ENCODE measurements at places on chromosomes 4 and X.
A peak's percentile ranks its signal among the peaks of the same experiment; 100 is the strongest.

DNA sequence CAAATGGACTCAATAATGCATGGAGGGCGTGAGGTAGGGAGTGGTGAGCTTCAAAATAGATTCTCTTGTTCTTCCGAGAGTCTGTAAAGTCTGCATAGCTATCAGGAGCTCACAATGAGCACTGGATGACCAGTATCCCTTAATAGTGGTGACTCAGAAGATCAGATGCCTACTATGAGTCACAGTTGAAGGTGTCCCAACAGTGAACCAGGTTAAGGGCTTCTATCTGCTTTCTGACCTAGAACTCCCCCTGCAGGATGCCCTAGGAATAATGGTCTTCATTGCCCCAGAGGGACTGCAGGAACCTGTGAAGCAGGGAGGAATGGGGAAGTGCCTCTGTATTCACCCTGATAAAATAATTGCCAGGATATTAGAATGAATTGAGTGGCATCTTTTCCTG lies 22.1 kb downstream of the DGKK start:
- DNase-seq = no peak

DNA sequence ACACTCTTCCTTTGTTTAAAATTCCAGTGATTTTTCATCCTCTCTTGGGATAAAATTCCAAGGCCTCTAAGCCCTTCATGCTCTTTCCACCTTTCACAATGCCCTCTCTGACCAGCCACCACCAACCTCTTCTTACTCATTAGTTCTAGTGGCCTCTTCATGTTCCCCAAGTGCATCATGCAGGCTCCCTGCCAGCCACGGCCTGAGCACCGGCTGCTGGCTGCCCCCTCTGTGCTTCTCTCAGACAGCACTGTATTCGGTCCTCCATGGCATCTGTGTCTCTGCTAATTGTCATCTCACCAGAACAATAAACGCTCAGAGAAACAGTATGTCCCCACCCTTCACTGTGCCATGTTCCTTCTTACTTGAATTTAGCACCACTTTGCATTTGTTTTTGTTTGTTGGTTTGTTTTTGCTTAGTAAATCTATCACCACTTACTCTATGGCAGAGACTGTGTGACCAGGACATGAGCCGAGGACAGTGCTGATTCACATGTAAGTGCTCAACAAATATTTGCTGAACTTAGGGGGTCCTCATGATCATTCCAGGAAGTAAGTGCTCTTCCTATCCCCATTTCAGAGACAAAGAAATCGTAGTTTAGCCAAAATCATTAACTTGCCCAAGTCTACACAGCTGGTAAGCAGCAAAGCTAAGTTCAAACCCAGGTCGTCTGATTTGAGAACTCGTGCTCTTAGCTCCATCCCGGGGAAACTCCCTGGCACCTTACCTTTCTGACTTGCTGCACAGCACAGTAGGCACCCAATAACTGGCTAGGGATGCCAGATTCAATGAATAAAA lies 77.1 kb upstream of the UCP1 start:
- DNase-seq = no peak

GRCh38 chr4:141913928-141914327 lies 277.5 kb downstream of the IL15 start:
- no peak for DNase-seq

DNA sequence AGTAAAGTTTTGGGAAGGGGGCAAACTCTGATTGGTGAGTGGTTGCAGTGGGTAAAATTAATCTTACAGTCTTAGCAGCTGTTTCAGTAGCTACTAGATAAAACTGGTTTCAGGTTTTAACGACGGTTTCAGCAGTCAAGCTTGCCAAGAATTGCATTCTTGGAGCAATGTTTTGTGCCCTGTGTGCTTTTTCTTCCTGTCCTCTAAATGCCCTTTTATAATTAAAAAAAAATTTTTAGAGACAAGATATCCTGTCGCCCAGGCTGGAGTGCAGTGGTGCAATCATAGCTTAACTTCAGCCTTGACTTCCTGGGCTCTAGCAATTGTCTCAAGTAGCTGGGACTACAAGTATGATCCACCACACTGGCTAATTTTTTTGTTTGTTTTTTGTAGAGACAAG lies 6.3 kb upstream of the PPEF2 start:
- no peak for DNase-seq

- DNase-seq = no peak
Observed at GRCh38 chr4:77797239-77797638, 21.9 kb downstream of the CNOT6L start.

- no peak for DNase-seq
Observed at GRCh38 chr4:93764639-93765246, 63.8 kb upstream of the ATOH1 start.

DNA sequence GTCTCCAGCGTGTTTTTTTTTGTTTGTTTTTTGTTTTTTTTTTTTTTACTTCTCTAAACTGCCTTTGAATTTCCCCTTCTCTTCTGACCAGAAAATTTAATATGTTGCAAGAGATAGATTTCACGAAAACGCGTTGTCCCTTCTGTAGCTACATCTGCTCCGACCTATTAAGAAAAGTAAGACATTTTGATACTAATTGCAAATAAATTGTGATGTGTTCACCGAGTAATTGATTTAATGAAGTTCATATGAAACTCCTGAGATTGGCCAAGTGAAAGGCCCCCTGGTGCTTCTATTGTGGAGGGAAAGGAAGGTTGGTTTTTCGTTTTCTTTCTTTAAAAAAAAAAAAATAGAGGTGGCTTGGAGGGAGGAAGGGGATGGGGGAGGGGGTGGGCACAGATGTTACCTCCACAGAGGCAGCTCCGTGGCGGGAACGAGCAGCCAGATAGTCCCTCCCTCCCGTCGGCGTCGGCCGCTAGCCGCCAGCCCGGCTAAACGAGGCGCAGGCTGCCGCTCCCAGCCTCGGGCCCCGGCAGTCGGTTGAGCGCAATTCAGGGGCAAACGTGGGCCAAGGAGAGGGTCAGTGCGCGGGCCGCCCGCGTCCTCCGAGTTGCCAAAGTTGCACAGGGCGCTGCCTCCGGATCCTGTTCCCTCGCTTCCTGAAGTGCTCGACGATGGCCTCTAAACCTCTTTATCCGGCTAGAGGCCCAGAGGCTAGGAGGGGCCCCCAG lies 139.1 kb upstream of the ZIC3 start:
- no peak for DNase-seq

DNA sequence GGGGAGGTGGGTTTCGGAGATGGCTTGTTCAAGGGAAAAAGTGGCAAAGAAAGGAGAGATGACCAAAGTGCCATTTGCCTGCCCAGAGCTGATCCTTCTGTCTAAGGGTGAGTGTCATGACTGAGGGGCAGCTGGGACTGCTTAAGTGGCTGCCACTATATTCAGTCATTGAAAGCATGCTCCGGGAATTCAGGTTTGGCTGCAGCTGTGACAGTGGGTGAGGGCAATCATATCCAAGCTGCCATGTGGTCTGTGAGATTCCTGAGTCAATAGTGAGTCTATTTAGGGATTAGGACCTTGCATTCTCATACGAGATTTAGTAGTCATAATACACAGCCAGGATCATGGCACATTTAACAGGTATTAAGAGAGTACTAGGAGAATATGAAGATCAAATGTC lies 138.8 kb upstream of the BANK1 start:
- DNase-seq = no peak

- no peak for DNase-seq
Observed at GRCh38 chr4:22103768-22104167, 155.2 kb upstream of the KCNIP4 start.

GRCh38 chrX:53678667-53679066 lies 7.9 kb downstream of the HUWE1 start:
- no peak for DNase-seq

GRCh38 chr4:113407409-113407808 lies 354.1 kb downstream of the CAMK2D start:
- DNase-seq = no peak

DNA sequence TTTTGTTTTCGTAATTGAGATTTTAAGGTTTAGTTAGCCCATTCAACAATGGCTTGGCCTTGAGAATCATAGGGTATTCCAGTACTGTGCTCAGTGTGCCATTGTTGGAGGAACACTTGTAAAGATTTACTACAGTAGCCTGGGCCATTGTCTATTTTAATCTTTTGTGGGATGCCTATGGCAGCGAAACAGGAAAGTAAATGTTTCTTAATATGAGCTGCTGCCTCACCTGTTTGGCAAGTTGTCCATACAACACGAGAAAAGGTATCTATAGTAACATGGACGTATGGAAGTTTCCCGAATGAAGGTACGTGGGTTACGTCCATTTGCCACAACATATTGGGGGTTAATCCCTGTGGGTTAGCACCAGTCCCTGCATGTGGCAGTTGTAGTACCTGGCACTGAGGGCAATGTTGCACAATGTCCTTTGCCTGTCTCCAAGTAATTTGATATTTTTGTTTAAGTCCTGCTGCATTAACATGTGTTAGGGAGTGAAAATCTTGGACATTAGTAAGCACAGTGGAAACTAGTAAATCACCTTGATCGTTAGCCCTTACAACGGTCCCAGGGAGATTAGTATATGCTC lies 38.6 kb upstream of the AADAT start:
- no peak for DNase-seq

DNA sequence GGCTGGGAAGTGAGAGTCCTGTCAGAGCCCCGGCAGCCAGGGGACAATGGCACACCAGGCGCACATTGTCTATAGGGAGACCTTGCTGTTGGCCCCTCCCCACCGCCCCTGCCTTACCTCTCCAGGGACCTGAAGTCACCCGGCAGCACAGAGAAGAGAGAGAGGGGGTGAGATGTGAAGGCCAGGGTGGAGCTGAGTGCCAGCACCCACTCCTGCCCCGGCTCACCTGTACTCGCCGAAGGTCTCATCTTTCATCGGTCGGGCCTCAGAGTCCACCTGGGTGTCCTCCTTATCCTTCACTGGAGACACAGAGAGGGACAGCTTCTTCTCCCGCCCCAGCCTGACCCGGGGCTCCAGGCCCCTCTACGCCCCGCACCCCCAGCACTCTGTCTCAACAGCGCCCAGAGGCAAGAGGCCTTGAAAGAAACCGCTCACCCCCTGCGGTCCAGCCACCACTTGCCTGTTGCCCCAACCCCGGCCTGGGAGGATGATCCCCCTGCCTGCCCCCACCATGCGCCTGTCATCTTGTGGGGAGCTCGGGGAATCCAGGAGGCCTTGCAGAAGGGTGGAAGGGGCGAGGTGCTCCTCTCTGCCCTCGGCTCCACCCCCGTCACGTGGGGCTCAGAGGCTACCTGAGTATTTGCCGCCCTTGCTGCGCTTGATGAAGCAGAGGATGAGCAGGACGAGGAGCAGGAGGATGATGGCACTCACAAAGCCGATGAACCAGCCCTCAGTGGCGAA lies 22.6 kb downstream of the L1CAM start:
- no peak for DNase-seq

- DNase-seq = no peak
Observed at GRCh38 chrX:37607243-37607642, 35.8 kb downstream of the LANCL3 start.

DNA sequence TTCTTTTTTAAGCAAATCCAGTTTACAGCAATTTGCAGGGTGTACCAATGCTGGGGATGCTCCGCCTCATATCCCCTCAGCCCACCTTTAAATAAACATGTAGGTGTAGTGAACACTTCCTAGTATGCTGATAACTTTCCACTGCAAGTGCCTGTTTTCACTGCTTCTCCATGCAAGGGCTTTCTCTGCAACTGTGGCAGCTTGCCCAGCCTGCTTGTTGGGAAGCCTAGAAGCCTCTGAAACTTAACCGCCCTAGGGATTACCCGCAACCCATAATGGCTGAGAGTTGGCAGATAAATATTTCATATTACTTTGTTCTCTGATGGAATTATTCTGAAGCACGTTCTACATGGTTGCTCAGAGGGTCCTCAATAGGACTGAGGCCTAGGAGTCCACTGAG lies 253.7 kb upstream of the DDX53 start:
- no peak for DNase-seq

DNA sequence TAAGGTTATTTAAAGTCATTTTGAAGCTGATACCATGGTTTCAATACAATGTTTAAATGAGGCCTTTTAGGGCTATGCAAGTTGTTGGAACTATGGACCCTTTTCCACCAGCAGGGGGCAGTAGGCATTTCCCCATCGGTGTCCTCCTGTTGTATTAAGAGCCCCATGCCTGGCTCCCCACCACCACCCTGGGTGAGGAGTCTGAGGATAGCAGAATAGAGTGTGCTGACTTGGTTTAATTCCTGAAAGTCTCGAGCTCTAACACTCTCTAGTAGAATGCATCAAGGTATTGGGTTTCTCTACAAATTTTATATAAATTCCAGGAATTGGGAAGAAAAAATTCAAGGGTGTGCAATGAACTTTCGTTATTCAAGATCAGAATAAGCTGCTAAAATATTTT lies 234.8 kb upstream of the JADE1 start:
- peak; percentile 40 for DNase-seq

DNA sequence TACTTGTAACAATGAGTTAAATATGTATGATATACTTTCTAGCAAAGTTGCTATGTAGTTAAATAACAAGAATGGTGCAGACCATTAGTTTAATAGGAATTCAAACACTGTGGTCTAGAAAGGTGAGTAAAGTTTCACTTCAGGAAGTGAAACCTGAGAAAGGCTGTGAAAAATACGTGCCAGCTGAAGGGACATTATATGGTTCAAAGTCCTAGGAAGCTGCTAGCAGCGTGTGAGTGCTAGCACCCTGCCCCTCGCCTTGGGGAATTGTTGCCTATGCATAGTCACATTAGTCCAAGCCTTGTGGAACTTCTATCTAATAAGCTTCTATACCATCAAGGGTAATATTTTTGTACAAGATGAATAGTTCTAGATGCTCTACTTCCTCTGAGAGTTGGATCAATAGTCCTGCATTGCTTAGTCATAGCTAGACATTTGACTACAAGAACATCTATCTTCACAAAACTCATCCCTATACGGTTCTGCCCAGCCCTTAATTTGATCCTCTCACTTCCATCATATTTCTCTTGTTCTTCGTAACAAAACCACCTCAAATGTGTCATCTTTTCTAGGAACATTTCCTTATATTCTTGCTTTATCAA lies 45.8 kb upstream of the ARSJ start:
- DNase-seq = no peak

GRCh38 chr4:133759428-133759827 lies 442.2 kb downstream of the PABPC4L start:
- DNase-seq = no peak

- DNase-seq = no peak
Observed at GRCh38 chr4:78776729-78777575, 802 bp downstream of the BMP2K start.

GRCh38 chr4:10577508-10578426 lies 106.8 kb downstream of the CLNK start:
- no peak for DNase-seq

All from omental fat pad (tissue), 4 donors.